Sigmoid colon (tissue), 7 donors: ENCODE measurements at places on chromosomes 7 and 10. TPM values are rescaled to one million over a fixed set of nuclear protein-coding genes. Genes with fewer than 3 reads are reported as not detected.

- no peak for DNase-seq
Measured at GRCh38 chr7:48617993-48618392, 306.4 kb upstream of the CDC14C start.

DNA sequence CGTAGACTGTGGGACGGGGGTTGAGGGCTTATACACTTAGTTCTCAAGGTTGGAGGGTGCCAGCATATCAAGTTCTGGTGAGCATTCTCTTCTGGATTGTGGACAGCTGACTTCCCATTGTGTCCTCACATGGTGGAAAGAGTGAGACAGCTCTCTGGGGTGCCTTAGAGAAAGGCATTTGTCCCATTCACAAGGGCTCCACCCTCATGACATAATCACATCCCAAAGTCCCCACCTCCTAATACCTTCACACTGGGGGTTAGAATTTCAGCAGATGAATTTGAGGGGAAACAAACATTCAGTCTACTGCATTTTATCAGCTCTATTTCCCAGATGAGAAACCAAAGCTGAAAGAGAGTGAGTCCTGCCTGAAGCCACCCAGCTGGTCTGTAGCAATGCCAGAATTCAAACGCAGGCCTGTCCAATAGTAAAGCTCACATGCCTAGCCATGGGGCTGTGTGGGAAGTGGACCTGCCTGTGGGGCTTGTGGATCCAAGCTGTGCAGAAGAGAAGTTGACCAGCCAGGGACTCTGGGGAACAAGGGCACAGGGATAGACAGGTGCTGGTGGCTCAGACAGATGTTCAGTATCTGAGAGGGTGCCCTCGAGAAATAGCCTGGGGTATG is 34.9 kb upstream of the LOXL4 start:
- no peak for DNase-seq

DNA sequence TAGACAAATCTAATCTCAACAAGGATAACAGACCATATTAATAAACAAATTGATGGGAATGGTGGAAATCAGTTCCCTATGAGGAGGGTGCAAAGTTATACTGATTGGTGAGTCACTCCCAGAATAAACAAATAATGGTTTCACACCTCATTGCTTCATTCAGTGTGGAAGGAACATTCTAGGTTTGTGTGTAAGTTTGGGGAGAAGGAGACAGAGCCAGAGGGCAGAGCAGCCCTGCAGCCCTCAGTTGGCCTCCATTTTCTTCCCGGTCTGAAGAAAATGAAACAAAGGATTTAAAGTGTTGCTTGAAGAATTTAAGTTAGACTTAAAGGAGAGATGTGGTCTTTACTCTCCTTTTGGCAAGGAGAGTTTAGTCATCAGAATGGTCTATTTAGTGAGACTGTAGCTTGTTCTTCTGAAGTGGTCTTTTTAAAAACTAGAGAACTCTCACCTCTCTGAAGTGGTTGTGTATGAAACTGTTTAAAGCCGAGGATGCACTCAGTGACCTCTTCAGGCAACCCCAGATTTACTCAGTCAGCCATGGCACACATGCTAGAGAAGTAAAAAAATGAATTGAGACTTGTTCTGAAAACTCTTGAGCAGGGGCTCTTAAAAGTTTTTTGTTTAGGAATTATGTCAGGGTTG is 27.2 kb downstream of the IKZF1 start:
- DNase-seq, result no peak

DNA sequence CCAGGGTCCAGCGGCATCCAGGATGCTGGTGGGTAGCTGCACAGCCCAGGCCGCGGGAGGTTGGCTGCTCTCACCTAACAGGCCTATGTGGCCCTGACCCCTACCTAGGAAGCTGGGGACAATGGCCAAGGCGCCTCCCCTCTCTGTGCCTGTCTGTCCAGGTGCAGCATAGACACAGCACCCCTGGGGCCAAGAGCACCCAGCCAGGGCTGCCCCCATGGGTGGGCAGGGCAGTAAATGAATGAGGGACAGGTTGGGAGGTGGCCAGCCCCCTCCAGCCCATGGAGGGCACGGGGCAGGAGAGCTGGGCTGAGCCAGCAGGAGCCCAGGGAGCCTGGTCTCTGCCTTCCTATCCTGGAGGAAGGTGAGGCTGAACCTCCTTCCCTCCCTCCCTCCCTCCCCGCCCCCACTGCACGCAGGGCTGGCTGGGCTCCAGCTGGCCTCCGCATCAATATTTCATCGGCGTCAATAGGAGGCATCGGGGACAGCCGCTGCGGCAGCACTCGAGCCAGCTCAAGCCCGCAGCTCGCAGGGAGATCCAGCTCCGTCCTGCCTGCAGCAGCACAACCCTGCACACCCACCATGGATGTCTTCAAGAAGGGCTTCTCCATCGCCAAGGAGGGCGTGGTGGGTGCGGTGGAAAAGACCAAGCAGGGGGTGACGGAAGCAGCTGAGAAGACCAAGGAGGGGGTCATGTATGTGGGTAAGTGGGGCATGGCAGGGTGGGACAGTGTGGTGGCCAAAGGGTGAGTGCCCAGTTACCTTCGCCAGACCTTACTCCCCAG is at the start of gene SNCG:
SNCG (plus strand) TSS at position 484 of the 785 bp plus-strand sequence; CDS start at position 583, 99 bp downstream.
- peak; percentile 65 for DNase-seq

- DNase-seq, result no peak
Measured at GRCh38 chr10:117635826-117636225, 93.3 kb downstream of the EMX2 start.

Gene SLC18A2
- polyA plus RNA-seq, result 0.60 TPM

Gene RAB19
- polyA plus RNA-seq, result 8.2 TPM

Gene UNC5B
- 12.7 TPM for polyA plus RNA-seq

Gene GDF10
- not detected for polyA plus RNA-seq
